ENCODE measurements at places on chromosomes 6 and 20.
A peak's percentile ranks its signal among the peaks of the same experiment; 100 is the strongest.

DNA sequence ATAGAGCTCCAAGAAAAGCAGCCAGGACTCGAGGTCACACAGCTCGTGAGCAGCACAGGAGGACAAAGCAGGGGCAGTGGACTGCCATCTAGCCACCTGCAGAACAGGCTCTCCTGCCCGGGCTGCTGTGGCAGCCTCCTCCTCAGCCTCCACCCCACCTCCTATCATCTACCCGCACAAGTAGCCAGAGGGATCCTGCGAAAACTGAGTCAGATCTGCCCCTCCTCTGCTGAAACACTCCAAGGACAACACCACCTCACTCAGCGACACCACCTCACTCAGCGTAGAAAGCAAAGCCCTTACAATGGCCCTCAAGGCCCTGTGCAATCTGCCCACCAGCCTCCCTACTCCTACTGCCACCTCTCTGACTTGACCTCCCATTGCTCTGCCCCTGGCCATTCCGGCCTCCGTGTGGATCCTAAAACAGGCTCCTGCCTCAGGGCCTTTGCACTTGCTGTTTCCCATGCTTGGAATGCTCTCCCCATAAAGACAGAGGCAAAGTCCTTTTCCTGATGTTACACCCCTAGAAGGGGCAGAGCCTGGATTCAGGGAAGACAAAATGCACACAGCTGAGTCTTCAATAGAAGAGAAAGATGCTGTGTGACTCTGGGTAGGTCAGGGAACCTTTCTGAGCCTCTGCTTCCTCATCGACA, 19.3 kb downstream of the PREX1 start:
- DNase-seq: no peak

DNA sequence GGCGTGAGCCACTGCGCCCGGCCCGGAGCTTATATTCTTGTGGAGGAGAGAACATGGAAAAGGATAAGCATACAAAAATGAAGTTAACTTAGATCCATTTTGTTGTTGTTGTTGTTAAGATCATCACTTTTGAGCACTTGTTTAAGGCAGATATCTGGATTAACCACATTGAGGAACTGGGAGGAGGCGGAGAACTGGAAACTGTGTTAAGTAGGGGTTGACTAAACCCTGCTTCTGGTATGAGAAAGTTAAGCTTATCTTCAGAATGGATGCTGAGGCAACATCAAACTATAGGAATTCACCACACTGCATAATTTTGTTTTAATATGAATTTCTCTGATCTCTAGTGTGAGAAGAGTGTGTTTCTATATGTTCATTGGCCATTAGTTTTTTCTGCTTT, 57.6 kb downstream of the GCNT2 start:
- DNase-seq: no peak

DNA sequence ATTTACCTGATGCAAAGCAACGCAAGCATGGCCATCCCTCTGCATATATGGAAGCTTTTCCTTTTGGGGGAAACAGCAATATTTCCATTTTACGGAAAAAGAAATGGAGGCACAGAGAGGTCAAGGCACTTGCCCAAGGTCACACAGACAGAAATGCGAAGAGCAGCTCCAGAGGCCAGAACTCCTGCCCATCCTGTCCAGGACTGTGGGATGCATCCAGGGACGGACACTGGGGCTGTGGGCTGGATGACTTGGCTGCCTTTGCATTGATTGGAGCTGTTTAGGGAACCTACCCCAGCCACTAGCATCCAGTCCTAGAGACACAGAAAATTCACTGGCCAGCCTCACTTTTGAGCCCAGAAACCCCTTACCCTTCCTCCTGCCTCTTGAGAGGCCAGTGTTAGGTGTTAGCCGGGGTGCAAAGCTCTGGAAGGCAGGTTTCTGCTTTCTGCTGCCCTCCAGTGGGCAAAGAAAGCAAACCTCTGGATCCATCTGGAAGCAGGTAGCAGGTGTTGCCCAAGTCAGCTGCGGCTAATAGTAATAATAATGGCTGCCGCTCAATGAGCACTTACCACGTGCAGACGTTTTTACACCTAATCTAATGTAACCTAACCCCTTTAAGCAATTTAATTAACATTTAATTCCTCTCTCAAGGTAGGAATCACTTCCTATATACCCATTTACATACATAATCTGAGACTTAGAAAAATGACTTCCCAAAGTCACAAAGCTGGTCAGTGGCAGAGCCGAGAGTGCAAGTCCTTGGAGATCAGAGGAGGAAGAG, 31.7 kb upstream of the CCN5 start:
- peak; percentile 66 for DNase-seq

- DNase-seq: no peak
These were observed 31.5 kb upstream of the TOP1 start for GRCh38 chr20:40997116-40997515.

DNA sequence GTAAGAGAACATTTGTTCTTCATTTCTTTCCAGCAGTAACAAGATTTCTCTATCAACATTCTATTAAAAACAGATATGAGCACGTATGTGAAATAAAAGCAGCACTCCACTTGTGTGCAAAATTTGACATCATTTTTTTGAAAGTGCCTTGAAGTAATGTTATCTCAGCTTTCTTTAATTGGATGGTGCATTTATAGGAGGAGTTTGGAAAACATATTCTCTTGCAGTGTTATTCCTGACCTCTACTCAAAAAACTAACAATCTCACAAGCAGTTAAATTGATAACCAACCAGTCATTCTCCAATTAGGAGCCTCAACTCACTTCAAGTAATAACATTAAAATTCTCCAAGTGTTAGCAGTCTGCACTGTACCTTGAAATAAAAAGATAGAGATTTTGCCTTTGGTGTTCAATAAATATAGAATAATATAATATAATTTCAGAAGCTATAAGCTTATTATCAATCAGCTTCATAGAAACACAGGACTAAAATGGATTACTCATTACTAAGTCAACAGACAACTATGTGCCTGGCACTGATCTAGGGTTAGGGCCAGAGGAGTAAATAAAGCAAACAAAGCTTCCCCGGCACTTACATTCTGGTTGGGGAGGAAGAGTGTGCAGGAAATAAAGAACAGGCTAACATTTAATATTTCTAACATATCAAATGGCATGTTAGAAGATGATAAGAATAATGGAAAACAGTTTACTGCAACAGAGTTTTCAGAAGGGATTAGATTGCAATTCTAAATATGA, 149.0 kb upstream of the SGK1 start:
- no peak for DNase-seq

DNA sequence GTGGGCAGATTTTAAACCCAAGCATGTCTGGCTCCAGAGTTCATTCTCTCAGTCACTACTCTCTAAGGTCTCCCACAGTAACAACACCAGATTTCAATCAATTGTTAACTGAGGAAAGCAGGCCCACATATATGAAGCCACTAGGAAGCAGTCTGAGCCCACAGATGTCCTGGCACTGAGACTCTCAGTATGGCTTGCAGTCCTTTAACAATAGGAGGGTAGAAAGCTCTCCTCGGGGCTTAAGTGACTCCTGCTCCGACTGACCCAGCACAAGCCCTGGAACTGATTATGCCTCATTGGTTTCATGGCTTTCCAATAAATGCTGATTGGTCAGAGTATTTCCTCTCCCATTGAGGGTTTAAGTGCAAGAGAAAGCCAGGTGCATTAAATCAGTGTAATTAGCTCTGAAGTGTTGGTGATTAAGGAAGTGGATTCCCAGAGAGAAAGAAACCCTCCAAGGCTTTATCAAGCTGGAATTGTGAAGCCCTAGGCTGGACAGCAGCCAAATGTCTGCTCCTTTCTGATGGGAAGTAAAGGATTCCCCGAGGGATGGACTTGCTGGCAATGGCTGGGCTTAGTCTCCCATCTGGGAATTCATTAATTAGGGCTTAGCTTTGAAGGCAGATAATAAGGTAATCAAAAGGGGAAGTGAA, 76.6 kb upstream of the PROKR2 start:
- no peak for DNase-seq

DNA sequence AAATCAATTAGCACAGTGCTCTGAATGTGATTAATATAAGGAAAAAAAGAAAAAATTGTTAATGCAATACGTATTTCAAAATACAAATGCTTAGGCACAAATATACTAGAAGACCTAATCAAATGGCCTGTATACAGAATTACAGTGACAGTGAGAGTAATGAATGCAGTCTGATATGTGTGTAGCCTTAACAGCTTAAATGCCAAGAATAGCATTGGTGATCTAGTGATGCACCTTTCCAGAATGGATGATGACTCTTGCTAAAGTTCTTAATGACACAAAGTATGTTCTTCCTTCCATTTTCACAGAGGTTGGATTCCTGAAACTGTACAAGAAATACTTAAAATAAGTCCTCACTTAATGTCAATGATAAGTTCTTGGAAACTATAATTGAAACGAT, 131.0 kb downstream of the CDKAL1 start:
- DNase-seq: no peak

- no peak for DNase-seq
These were observed 47.0 kb downstream of the SLC2A10 start for GRCh38 chr20:46756419-46756818.

DNA sequence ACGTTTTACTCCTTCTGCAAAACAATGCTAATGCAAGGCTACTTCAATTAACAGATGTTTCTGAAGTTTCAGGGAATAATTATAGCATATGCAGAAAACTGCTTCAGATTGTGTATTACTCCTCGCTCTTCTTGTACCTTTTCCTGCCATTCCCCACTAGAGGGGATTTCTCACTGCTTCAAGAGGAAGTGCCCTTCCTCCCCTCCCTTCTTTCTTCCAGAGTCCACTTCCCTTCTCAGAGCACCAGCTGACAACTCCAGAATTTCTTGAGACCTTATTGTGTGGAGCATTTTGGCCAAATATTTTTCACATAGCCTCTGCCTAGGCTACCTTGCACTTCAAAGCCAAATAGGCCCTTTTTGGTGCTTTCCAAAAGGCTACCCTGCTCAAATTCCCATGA, 12.7 kb upstream of the MCUR1 start:
- DNase-seq: no peak

DNA sequence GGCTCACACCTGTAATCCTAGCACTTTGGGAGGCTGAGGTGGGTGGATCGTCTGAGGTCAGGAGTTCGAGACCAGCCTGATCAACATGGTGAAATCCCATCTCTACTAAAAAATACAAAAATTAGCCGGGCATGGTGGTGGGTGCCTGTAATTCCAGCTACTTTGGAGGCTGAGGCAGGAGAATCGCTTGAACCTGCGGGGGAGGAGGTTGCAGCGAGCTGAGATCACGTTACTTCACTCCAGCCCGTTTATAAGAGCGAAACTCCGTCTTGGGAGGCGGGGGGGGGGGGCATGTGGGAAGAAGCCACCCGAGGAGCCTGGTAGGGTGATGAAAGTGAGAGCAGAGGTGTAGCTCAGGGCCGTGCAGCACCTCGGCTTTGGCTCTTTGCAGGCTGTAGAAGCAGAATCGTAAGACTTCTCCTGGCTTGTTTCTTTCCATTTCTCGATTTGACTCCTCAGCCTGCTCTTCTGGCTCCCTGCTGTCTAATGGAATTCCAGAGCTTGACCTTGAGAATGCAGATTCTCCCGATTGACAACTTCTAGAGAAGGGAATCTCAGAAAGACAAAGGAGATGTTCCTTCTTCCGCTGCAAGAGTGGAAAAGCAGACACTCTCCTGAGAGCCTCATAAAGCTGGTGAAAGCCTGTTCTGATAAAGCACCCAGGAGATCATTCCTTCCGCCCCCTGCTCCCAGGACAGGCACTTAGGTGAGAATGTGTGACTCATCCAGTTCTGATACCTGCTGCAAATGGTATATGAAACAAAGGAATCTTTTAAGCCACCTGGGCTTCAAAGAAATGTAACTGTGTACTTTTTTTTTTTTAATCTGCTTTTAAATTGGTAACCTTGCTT, 26.0 kb upstream of the PPP1R16B start:
- no peak for DNase-seq

- no peak for DNase-seq
These were observed 17.1 kb downstream of the TMEM30A start for GRCh38 chr6:75267461-75267860.

DNA sequence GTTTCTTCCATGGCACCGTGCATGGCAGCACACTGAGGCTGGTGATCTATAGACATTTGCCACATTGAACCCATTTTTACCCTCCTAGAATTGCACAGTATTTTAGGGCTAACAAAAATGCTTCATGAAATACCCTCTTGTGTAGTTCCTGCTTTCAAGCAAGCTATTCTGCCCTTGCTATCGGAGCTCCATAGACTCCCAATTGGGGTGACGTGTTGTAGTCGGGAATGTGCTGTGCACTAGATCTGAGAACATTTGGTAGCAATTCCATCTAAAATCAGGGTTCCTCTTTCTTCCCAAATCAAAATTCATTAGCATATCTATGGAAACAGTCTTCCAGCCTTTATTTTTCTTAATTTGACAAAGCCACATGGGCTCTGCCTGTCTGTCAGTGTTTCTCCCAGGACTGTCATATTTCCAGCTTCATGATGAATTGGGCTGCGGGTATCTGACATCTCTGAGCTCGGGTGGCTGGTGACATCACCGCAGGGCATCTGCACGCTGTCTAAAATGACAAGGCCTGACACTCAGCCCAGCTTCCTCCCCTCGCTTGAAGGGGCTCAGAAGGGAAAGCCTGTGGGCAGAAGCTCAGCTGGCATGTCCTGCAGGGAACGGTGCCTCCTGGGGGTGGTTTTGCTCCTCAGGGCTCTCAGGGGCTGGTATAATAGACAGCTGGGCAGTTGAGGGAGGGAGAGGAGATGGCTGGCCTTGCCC, 406.4 kb downstream of the QKI start:
- DNase-seq: no peak

GRCh38 chr20:59010995-59011873, 4.2 kb upstream of the CTSZ start:
- DNase-seq: peak; percentile 70

DNA sequence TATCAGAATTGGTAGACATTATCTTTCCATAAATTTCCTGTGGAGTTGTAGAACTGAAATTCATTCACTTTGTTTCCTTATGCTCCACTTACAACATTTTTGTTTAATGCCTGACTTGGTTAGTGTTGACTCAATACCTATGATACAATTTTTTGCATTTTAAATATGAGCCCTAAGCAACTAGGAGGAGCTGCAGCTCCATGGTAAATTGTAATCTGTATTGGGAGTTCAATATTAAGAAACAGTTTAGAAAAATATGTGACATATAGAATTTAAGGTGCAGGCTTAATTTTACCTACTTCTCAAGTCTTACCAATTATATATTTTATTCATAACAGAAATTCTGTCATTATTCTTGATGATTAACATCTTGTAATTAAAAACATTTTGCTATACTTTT, 868.3 kb downstream of the EYS start:
- DNase-seq: no peak
